ENCODE measurements at places on chromosomes 5 and 9.

- no peak for DNase-seq
Observed at GRCh38 chr5:24347158-24347557, 297.6 kb downstream of the CDH10 start.

- DNase-seq, result no peak
Observed at GRCh38 chr5:111234125-111234524, 9.9 kb downstream of the CAMK4 start.

DNA sequence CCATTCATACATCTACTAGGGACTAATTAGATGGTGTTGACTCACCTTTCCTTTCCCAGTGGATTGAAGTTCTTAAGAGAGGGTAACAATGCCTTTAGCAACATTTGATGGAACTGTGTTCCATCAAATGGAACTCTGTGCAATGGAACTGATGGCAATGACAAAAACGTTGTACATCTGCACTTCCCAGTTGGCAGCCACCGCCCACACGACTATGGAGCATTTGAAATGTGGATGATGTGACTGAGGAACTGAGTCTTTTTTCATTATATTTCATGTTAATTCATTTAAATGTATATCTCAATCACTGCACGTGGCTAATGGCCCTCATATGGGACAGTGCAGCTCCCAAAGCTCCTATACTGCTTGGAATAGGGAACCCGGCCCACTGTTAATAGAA, 39.0 kb upstream of the ICE1 start:
- no peak for DNase-seq

DNA sequence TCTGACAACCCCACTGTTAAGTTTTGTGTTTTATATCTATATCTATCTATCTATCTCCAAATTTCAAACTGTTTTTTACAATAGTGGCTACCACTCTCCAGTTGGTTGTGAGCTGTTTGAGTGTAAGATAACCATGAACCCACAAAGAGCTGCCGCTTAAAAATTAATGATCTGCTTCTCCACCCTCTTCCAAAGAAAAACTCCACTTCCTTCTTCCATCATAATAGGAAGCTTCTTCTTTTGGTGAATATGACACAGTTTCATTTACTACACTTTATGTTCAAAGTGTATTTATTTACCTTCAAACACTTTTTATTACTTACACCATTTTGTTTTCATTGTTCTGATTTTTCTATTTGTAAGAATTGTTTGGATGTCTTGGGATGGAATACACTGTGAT, 37.9 kb downstream of the SPZ1 start:
- no peak for DNase-seq

Data from choroid plexus epithelial cell (primary cell).